ENCODE measurements at places on chromosomes 2 and 18.
A peak's percentile ranks its signal among the peaks of the same experiment; 100 is the strongest.

GRCh38 chr2:100673691-100674485, 111.1 kb downstream of the PDCL3 start:
- no peak for DNase-seq

DNA sequence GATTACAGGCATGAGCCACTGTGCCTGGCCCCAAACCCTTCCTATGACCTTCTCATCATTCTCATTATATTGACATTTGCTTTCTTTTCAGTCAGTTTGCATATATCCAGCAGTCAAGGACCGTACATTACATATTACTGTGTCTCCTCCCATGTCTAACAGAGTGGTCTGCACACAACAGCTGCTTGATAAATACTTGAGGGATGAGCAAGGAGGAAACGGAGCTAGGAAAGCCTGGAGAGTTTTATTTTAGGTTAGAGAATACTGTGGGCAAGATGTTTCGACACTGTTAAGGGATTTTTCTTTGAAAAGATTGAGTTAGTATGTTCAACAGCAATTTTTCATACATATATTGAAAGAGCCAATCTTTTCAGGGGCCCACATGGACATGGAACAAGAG, 76.2 kb upstream of the CHRNA1 start:
- DNase-seq: no peak

DNA sequence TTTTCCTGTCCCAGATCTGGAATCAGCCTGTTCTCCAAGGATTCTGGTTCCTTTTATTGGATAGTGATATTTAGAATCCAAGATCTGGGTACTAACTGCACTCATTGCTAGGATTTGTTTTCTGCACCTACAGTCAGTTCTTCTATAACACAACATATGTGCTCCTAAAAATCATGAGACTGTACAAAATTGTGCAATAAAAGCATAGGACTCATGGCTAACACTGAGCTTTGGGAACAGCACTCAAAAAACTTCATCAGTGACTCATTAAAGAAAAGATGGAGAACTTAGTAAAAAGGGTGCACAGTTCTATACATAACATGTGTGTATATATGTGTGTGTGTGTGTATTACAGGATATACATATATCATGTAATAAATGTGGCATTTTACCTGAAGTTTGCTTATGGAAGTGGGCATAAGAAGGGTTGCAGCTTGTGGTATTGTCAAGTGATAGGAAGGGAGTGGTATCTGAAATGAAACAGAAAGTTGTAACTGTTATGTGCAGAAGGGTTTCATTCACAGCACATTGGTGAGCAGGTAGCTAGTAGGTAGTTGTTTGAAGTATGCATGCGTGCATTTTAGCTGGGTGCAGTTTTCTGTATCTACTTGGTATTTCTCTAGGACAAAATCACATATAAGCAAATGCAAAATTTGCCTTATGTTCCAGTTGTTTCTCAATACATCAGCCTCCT, 5.9 kb upstream of the SCYGR2 start:
- no peak for DNase-seq

DNA sequence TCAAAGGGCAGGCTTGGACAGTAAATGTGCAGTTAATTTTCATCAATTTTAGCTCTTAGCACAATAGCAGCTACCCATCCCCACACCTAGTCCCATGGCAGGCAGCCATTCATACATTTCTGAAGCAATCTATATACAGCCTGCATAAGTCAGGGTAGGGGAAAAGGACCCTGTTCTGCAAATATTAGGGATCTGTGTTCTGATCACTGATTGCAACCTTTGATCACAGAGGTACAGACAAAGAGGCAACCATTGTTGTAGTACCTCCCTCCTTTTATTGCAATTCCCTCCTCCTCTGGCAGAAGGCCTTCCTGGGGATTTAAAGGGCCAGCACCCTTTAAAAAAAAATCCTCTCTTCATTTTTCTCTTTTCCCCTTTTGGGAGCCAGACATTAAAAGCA, 58.3 kb downstream of the KANSL1L start:
- DNase-seq: no peak

GRCh38 chr2:213455316-213456008, 171.2 kb downstream of the SPAG16 start:
- DNase-seq: no peak

GRCh38 chr2:196592331-196592910, 47.1 kb upstream of the CCDC150 start:
- DNase-seq: no peak

DNA sequence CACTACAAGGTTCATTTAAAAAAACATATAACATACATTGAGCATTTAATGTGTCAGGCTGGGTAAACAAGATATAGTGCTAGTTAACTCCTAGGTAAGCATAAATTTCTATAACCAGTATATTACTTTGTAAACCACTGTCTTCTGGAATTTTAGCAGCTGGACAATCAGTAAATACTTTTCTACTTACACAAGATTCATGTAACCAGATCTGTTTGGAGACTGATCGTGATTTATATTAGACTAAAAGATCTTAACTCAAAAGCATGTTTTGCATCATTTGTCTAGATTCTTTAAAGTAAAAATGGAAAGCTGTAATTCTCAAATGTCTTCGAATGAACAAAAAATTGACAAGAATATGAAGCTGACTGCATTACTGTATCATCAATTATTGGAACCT, 941 bp upstream of the SGO2 start:
- DNase-seq: no peak

DNA sequence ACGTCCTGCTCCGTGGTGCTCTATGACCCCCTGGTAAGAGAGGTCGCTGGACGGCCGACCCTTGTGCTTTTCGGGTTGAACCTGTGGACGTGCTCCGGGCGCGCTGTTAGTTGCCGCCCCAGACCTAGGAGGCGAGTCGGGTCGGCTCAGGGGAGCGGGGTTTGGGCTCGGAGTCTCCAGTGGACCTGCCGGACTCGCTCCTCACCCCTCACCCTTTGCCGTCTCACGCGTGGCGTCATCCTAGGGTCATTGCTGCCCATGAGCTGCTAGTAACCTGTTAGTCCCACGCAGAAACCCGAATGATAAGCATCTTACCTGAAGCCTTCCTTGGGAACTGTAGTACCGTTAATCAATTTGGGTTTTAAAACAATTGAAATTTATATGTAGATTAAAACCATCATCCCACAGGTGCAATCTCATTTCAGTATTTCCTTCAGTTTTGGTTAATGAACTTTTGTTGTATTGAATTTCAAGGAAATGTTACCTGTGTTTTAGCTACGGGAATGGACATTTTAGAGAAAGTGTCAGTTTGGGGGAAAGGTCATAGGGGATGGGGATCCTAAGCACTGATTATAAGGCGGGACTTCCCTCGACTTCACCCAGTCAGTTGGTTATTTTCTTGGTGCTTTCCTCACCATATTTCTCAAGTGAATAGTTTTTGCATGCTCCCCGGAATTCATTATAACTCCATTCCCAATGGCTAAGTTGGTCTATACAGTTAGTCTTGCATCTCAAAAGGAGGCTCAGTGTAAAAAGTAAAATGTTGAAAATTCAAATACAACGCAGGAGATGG, 536 bp downstream of the ELP2 start:
- DNase-seq: no peak

DNA sequence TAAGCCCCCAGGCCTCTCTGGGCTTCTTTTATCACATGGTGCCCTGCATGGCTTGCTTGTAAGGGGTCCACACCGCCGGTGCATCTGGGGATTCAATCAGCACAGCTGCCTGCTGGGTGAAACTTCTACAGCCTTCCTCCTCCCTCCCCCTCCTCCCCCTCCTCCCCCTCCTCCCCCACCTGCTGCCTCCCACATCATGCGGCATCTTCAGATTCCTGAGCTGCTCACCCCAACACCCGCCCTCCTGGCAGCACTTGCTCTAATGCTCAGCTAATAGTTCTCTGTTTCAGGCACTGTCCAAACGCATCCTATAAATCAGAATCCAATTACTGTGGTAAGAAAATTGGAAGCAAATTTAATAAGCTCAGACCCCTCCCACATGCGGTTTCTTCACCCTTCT, 150.7 kb downstream of the GALNT14 start:
- DNase-seq: no peak

DNA sequence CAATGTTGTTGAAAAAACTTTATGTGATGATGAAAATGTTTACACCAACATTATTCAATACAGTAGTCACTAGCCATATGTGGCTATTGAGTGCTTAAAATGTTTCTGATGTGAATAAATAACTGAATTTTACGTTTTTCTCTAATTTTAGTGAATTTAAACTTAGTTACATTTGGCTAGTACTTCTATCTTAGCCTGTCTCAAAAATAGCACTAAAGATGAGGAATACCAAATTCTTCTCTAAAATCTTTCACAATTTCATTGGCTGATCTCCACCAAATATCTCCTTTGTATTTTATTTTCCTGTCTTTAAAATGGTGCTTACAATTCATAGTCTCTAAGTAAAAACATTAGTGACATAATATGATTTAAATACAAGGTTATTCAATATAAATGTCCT, 83.7 kb upstream of the RND3 start:
- DNase-seq: no peak

DNA sequence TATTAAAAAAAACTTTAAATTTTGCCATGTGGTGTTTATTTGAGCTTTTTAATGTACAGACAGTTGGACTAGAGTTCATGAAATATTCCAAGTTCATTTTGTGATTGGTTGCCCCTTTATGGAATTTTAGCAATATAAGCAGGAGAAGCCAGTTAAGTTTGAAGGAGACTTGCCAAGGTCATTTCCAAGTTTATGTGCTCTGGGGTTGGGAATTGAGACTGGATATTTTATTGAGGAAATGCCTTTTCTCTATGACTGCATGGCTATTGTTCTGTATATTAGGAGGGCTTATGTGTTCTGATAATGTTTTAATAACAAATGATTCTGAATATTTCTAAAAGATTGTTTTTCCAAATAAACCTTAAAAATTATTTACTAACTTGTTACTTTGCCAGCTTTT, 67.0 kb upstream of the TCF4 start:
- no peak for DNase-seq

DNA sequence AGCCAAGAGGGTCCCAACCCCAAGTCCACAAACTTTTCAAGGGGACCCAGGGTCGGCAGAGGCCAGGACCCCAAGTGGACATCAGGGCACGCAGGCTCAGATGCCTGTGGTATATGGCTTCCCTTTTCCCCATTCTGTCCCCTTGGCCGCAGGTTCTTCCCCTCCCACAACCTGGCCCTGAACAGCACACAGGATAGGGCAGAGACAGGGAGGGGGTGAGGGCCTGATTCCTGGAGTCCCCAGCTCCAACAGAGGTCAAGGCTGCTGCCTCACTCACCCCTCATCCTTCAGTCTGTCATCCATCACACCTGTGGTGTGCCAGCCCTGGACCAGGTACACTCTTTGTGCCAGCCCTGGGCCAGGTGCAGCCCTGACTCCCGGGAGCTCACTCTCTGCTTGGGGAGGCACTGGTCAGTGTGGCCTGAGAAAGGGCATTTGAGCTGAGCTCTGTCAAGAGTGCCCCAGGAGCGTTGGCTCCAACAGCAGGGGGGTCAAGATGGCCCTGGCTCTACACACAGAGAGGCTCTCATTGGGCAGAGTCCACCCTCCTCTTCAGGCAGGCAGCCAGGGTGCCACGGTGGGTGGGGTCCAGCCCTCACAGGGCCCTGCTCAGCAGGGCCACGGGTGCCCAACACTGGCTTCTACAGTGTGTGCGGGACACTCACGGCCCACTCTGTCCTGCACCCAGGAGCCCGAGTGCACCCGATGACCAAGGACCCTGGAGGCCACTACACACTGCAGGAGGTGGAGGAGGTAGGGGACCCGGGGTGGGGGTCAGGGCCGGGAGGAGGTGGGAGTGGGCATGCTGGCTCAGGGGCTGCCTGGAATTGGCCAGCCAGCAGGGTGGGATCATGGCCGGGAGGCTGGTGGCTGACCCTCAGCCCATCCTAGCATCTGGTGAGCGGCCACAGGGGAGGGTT, 1.6 kb downstream of the AGXT start:
- no peak for DNase-seq

DNA sequence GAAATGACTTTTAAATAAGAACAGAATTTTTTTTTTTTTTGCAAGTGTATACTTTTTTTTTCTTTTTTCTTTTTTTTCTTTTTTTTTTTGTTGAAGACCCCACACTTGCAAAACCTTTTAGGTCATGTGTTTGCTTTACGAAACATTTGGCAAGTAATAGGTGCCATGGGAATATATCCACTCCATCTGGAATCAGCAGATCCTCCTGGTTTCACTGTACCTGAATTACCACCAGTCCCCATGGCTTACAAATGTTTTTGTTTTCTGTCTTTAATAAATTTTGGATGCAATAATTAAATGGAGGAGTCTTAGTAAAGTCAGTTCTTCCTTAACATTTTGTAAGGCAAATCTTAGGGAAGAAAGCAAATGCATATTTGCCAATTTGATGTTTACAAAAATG, 559.7 kb upstream of the ZEB2 start:
- DNase-seq: no peak

- DNase-seq: no peak
These were observed 11.2 kb downstream of the CTDP1 start for GRCh38 chr18:79690586-79691482.

- DNase-seq: no peak
These were observed 193.0 kb downstream of the ACKR3 start for GRCh38 chr2:236762628-236763027.

DNA sequence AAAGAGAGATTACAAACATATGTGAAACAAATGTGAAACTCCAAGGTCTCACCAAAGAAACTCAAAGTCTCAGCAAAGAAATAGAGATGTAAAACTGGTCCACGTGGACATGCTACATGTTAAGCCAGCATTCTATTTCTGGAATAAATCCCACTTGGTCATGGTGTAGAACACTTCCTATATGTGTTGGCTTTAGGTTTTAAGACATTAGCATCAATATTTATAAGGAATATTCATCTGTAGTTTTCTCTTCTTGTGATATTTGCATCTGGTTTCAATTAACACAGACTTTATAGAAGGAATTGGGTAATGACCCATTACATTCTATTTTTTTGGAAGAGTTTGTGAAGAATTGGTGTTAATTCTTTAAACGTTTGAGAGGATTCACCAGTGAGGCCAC, 133.1 kb downstream of the COPS8 start:
- no peak for DNase-seq

DNA sequence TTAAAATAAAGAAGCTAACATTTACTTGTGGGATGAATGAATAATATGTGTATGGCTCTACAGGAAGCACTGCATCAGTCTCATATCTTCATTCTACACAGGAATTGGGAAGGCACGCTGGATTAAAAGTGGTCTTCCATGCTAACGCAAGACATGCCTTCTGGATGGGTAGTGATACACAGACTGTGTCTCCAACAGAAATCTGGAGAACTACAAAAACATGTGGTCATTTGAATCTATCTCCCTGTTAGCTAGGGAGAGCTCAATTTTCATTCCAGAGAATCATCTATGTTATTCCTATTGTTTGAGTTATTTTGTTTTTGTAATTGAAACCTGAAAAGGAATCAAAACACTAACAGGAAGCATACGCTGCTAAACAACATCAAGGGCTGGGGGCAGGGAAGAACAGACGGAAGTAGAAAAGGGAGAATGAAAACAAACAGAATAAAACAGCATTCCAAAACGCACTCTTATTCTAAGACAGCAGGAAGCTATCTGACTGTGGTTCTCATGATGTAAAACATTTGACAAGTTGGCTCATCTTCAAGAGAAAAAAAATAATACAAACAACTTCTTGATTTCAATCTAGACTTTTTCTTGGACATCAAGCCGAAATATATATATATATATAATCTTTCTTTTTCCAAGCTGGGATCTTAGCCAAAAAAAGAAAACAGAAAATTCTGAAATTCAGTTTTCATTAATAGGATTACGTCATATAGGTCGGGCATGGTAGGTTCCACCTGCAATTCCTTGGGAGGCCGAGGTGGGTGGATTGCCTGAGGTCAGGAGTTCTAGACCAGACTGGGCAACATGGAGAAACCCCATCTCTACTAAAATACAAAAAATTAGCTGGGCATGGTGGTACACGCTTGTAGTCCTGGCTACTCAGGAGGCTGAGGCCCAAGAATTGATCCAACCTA, 31.5 kb upstream of the ASNSD1 start:
- DNase-seq: no peak

- DNase-seq: peak; percentile 51
These were observed 11.9 kb upstream of the CRYGA start for GRCh38 chr2:208175069-208175839.
